Stimulated activated CD8-positive, alpha-beta memory T cell treated with anti-CD3 and anti-CD28 coated beads, Interleukin-15, amount 100 ng/mL, for 1 hour (primary cell): ENCODE measurements at places on chromosomes 7 and 10.

GRCh38 chr7:143979359-143979758 is 20.8 kb upstream of the OR6B1 start:
- no peak for DNase-seq

GRCh38 chr7:150371131-150371995 is 2.7 kb downstream of the REPIN1 start:
- DNase-seq = no peak

GRCh38 chr10:17737027-17737965 is 14.7 kb upstream of the TMEM236 start:
- DNase-seq = no peak

DNA sequence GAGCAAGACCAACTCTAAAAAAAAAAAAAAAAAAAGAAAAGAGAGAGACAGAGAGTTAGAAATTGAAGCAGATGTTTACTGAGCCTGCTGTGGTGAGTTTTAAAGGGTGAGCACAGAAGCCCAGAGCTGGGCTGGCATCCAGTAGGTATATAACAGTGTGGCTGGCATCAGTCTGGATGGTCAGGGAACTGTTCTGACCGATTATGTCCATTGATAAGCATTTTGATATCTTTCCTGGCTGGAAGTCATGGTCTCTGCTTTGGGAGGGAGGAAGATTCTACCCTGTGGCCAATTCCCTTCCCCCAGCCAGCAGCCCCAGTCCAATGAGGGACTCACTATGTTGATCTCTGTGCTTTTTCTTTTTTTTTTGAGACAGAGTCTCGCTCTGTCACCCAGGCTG is 65.2 kb upstream of the PODXL start:
- DNase-seq = no peak

DNA sequence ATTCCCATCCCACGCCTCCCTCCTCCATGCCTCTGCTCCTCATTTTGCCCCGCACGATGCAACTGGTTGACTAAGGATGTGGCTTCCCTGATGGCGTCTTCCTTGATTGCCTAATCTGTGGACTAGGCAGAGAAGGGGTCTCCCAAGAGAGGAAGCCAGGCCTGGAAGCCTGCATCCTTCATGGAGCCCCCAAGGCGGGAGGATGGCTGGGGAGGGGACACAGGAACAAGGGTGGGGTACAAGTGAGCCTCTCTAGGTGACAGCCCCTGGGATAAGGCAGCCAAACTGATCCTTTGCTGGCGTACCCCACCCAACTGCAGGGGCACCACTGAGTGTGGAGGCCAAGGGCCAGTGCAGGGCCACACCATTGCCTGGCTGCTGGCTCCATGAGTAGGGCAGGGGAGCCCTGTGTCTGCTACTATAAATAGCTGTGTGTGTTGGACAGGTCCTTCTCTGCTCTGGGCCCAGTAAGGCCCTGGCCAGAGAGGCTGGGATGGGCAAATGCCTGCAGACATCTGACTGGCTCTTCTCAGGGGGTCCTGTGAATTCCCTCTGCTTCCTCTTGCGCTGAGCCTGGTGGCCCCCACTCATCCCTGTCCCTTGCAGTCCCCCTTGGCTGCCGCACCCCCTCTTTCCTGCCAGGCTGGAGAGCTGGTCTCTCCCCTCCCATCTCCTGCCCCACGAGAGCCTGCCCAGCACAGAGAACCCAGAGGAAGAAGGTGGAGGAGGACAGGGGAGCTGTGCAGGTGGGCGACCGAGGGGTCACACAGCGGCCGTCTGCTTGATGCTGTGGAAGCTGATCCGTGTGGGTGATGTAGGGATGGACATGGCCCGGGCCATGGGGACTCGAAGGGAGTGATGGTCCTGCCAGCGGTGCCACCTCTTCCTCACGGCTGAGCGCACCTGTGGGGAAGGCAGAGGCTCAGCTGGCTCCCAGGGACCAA is 29.3 kb downstream of the CRHR2 start:
- DNase-seq = no peak

GRCh38 chr10:111034598-111035310 is 42.1 kb upstream of the ADRA2A start:
- DNase-seq = no peak

- no peak for DNase-seq
Observed at GRCh38 chr10:86340991-86341260, 25.7 kb downstream of the GRID1 start.

DNA sequence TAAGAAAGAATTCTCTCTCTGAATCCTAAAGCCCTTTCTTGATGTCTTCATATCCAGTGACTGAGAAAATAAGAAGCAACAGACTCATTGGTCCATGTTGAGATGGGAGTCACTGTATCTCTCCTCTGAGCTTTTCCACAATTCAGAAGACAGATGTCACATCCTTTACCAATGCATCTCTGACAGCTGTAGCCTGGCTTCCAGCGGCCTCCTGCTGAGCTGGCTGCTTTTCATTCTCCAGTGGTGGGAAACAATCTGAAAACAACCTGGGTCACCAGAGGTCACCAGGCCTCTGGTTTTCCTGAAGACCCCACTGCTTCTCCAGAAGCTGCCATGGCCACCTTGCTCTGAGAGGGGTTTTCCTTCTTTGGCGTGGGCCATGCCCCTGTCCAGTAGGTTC is 18.3 kb upstream of the RPA3 start:
- no peak for DNase-seq

- DNase-seq = no peak
Observed at GRCh38 chr10:126373972-126374371, 14.3 kb downstream of the ADAM12 start.

GRCh38 chr7:158789842-158790241 is 39.5 kb downstream of the ESYT2 start:
- no peak for DNase-seq

DNA sequence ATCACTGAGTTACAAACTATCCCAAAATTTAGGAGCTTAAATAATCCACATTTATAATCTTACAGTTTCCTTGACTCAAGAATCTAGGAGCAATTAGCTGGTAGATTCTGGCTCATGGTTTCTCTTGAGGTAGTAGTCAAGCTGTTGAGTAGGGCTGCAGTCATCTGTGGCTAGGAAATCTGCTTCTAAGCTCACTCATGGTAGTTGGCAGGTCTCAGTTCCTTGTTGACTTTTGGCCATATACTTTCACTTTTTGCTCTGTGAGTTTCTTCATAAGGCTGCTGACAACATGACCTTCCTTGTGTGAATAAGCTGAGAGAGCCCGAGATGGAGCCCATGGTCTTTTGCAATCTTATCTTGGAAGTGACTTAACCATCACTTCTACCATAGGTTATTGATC is 10.8 kb upstream of the ETV1 start:
- no peak for DNase-seq

GRCh38 chr10:58385784-58386112 is 538 bp downstream of the TFAM start:
- DNase-seq = no peak

DNA sequence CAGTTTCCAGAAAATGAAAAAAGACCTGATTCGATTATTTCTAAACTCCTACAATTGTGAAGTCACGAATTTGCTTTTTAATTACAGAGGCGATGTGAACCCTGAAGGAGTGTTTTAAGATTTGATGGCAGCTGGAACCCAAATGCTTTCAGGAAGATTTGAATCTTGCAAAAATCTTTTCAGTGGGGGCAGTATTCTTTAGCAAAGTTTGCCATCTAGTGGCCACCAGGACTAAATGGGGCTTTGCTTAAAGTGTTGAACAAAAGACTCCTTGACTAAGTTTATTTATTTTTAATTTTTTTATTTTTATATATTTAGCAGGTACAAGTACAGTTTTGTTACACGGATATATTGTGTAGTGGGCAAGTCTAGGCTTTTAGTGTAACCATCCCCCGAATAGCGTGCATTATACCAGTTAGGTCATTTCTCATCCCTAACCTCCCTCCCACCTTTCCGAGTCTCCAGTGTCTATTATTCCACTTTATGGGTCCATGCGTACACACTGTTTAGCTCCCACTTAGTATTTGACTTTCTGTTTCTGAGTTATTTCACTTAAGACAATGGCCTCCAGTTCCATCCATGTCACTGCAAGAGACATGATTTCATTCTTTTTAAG is 98.8 kb downstream of the CACNB2 start:
- no peak for DNase-seq

GRCh38 chr7:138196971-138197896 is 121.0 kb downstream of the AKR1D1 start:
- DNase-seq = no peak

DNA sequence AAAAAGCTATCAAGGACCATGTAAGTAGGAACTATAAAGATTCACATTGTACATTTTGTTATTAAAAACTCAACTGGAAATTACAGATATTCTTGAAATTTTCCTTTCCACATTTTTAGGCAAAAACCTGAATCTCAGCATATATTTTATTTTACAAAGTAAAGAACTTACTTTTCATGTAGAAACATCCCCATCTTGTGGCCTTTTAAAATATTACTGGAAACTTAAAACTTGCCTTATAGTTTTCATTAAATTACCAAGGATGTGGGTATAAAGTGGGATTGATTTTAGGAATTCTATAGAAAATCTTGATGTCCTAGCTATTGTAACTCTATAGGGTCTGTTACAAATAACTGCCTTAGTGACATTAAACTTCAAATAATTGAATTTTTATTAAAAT is 10.6 kb downstream of the DBF4 start:
- DNase-seq = no peak

GRCh38 chr7:34043461-34044305 is 138.3 kb downstream of the BMPER start:
- no peak for DNase-seq

DNA sequence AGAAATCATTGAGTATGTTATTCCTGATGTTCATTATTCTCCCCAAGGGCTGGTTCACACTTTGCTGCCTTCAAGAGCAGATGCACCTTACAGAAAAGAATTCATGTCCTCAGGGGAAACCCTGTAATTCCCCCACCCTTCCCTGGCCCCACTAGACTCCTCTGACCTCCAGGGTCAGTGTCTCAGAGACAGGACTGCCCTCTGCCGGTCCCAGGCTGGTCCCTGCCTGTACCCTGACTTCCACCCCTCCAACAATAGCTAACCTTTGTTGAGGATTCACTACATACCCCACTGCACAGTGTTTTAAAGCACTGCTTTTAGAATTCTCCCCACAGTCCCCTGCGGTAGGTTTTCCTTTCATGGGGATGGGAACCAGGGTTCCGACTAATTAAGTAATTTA is 4.4 kb upstream of the SEPHS1 start:
- no peak for DNase-seq

DNA sequence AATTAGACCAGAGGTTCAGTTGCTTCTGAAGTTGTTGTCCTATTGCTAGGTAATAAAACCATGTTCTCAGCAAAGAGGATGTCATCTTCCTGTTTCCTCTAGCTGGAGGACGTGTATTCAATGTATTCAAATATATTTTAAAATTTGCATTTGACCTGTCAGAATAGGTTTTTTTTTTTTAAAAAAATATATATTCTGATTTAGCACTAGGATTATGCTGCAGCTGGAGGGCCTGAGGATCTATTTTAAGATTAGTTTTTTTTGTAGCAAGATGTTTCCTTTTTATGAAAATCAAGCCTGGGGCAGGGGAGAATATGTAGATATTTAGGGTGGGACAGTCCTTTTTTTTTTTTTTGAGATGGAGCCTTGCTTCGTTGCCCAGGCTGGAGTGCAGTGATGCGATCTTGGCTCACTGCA is 337.0 kb downstream of the FRMD4A start:
- DNase-seq = no peak

DNA sequence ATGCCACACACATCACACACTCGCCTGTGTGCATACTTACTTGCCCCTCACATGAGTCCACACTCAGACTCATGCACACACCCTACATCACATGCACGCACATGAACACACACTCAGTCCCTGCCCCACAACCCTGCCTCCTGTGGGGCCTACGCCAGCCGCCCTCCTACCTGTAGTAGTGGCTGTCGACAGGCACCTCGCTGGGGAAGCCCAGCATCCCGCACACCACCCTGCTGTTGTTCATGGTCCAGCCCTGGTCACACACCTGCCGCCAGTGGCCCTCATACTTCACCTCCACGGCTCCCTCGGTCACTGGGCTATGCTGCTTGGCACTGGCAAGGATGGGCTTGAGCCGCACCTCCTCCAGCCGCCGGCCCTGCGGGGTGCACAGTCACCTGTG is 7.2 kb downstream of the LOXL4 start:
- DNase-seq = no peak

DNA sequence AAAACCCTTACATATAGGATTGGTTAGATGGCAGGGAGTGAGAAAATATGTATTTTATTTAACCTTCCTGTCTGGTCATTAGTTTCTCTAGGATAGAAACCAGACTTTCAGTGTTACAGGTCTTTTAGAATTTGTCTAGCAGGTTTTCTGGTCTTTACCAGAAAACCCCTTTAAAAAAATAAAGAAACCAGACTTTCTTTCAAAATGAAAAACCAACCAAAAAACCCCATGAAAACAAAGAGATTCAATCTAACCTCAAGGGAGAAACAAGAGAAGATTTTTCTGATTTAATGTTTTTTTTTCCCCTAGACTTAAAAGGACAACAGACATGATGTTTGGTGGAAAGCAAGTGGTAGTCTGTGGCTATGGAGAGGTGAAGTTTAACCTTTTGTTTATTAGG is 28.7 kb upstream of the STRIP2 start:
- no peak for DNase-seq

DNA sequence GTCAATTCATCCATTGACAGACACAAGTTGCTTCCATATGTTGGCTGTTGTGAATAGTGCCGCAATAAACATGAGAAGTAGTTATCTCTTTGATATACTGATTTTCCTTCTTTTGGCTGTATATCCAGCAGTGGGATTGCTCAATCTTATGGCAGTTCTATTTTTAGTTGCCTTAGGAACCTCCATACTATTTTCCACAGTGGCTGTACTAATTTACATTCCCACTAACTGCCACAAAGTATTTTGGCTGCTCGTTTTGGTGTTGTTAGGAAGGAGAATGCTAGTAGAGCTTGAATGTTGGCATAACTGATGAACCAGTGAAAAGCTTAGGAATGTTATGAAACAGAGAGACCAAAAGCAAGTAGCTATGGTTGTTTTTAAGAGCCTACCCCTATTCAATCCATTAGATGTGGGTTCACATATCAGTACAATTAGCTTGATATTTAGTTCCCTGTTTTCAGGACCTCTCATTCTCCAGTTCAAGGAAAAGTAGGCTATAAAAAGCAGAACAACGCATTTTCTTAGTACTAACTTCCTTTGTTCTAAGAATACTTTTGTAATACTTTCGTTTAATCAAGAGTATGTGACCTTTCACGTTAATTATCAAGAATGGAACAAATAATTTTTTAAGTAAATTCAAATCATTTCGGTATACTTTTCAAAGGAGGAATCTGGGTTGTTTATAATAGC is 100.3 kb downstream of the FAS start:
- DNase-seq = no peak

- no peak for DNase-seq
Observed at GRCh38 chr7:92888-93672, 99.3 kb upstream of the FAM20C start.

- no peak for DNase-seq
Observed at GRCh38 chr10:62113680-62114079, 155.0 kb downstream of the RTKN2 start.

DNA sequence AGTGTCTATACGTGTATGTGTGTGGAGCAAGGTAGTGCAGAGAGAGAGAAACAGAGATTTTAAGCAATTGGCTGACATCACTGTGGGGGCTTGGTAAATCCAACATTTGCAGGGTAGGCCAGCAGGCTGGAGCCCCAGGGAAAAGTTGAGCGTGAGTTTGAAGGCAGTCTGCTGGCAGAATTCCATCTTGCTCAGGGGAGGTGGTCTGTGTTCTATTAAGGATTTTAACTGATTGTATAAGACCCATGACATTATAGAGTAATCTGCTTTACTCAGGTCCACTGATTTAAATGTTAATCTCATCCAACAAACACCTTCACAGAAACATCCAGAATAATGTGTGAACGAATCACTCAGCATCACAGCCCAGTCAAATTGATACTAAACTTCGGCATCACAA is 912.9 kb downstream of the GRM8 start:
- DNase-seq = no peak
